ENCODE measurements at places on chromosomes 5 and 9.

- DNase-seq, result no peak
Measured at GRCh38 chr5:135592312-135593045, 13.7 kb upstream of the CXCL14 start.

DNA sequence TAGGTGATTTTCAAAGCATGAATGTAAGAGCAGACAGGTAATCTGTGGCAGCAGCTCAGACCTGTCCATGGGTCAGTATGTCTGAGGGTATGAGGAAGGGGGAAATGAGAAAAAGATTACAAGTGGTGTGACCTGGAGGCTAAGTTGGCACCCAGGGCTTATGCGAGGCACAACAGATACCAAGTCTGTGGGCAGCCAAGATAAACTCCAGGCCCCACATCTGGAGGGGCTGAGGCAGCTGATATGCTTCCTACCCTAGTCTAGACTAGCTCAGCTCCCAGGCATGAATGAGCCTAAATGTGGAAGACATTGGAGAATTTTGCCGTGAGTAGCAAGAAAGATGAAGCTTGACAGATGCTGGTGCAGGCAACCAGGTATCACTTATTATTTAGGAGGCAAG, 151.7 kb downstream of the PIK3R1 start:
- no peak for DNase-seq

- DNase-seq, result no peak
Measured at GRCh38 chr5:77776554-77777206, 541 bp upstream of the TBCA start.

GRCh38 chr9:119302988-119303698, 66.1 kb downstream of the BRINP1 start:
- no peak for DNase-seq

DNA sequence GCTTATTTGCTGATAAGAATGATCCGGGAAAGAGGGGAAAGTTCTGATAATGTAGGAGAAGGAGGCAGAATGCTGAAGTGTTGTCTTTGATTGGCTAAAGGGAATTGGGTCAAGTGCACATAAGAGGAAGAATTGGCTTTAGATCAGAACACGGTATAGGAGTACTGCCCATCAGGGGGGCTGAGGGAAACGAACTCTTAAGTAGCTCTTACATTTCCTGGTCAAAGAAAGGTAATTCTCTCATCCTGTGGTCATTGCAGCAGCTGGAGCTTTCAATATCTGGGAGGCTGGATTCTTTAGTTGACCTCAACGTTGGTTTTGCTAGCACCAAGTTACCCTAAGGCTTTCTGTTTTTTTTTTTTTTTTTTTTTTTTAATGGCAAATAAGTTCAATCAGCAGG, 178.7 kb upstream of the NR3C1 start:
- no peak for DNase-seq

DNA sequence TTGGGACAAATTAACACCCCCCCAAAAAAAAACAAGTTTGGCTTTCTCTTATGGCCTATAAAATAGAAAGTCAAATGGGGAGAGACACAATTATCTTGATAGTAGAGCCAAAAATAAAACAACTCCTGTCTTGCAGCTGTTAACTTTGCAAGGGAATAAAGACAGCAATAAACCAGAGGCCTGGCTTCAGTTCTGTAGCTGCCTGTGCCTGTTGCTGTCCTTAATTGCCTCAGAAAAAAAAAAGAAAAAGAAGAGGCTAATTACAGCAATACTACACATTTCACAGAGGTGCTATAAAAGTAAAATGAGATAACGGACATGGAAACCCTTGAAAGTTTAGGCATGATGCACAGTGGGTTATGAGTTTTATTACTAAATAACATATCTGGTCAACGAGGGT, 170.7 kb upstream of the IRX1 start:
- DNase-seq, result no peak

- DNase-seq, result no peak
Measured at GRCh38 chr9:105425816-105426433, 21.9 kb upstream of the FSD1L start.

- DNase-seq, result peak; percentile 83
Measured at GRCh38 chr5:147576646-147577535, 67.0 kb upstream of the DPYSL3 start.

- no peak for DNase-seq
Measured at GRCh38 chr5:138339091-138339456, 1.0 kb downstream of the FAM53C start.

DNA sequence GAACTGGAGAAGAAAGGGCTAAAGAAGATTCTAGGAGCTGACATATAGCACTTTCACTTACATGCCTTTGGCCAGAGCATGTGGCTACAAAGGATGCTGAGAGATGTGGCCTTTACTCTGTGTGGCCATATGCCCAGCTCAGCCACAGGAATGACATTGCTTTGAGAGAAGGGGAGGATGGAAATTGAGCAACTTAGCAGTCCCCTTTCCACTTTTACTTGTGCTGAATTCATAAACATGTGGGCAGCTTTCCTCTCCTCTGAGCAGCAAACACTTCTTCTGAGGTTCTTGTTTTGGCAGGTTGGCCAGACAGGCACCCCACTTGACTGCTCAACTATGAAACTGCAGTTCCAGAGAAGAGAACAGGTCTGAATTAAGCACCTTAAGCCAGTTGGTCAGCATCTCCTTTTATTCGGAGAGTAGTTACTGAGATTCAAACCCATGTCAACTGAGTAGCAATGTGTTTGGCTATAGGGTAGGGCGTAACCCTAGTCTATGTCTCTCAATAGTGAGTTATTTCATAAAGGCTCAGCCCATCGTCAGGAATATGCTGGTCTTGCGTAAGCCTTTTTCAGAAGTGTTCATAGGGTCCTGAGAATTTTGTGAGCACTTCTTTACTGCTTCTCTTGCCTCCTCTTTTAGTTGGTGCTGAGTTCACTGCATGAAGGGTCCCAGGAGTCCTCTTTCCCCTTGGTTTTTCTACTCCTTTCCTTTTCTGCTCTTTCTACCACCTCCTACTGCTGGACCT, 134.5 kb downstream of the PALM2AKAP2 start:
- no peak for DNase-seq

GRCh38 chr9:111069183-111069582, 30.9 kb upstream of the LPAR1 start:
- no peak for DNase-seq

- DNase-seq, result no peak
Measured at GRCh38 chr5:10662661-10663488, 98.2 kb downstream of the DAP start.

DNA sequence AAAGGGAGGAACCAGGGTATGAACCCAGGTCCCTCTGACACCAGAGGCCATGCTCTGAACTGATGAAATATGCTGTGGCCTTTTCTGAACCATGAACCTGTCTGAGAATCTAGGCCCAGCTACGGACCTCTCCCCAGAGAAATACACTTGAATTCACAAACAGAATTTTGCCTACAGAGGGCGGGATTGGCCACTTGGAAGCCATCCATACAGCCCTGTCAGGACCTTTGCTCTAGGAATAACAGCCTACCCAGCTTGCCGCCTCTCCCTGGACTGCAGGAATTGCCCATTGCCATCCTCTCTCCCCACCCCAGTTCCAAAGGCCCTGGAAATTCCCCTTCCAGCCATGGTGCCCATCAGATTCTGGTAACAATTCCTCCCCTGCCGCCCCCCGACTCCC, 26.6 kb downstream of the MORN5 start:
- no peak for DNase-seq

- no peak for DNase-seq
Measured at GRCh38 chr9:135281151-135281550, 193.7 kb downstream of the OLFM1 start.

DNA sequence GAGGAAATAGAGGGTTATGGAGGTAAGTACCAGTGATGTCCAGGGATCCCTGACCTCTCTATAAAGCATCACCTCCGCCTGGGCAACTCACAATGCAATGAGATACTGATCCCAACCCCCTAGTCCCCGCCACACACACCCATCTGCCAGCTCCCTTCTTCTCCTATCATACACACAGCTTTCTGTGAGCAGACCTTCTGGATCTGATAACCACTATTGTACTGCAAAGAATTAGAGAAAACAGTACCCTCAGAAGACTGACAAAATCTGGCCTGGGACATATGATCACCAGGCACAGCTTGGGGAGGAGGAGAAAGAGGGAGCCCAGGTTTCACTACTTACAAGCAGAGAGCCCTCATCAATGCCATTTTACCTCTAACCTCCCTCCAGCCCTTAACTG, 249.0 kb downstream of the SEC61B start:
- no peak for DNase-seq

GRCh38 chr5:115374057-115374775, 77.8 kb upstream of the CCDC112 start:
- DNase-seq, result no peak

- DNase-seq, result no peak
Measured at GRCh38 chr5:130333089-130333488, 428.8 kb downstream of the CHSY3 start.

GRCh38 chr5:1967736-1968135, 85.0 kb upstream of the IRX4 start:
- no peak for DNase-seq

GRCh38 chr5:78779771-78780616, 131.4 kb upstream of the LHFPL2 start:
- no peak for DNase-seq

- DNase-seq, result no peak
Measured at GRCh38 chr5:176540476-176540899, 3.3 kb upstream of the RNF44 start.

DNA sequence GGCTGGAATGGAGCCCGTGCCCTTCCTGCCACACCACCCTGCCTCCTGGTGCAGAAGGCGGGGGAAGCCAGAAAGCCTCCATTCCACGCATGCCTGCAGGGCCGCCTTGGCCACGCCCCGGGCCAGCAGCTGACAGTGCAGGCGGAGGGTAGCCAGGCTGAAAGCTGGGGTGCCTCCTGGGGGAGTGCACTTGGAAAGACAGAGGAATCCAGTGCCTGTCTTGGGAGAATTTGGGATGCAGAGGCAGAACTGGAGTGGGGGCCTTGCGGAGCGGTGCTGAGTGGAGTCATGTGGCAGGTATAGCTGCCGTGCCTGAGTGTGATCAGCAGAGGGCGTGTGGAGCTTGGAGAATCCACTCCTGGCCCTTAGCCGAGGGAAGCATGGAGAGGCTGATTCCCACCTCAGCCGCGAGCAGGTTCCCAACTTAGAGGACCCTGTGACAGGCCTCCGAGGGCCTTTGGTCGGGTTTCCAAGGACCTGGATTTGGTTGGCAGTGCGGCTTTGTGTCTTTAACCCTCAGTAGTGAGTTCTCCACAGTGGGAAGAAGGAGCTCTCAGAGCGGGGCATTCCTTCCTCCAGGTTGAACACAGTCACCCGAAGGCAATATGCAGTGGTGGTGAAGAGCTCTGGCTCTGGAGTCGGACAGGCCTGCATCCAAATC, 9.1 kb upstream of the URM1 start:
- DNase-seq, result peak; percentile 82
